ENCODE measurements at places on chromosomes 6 and 20.
A peak's percentile ranks its signal among the peaks of the same experiment; 100 is the strongest.

DNA sequence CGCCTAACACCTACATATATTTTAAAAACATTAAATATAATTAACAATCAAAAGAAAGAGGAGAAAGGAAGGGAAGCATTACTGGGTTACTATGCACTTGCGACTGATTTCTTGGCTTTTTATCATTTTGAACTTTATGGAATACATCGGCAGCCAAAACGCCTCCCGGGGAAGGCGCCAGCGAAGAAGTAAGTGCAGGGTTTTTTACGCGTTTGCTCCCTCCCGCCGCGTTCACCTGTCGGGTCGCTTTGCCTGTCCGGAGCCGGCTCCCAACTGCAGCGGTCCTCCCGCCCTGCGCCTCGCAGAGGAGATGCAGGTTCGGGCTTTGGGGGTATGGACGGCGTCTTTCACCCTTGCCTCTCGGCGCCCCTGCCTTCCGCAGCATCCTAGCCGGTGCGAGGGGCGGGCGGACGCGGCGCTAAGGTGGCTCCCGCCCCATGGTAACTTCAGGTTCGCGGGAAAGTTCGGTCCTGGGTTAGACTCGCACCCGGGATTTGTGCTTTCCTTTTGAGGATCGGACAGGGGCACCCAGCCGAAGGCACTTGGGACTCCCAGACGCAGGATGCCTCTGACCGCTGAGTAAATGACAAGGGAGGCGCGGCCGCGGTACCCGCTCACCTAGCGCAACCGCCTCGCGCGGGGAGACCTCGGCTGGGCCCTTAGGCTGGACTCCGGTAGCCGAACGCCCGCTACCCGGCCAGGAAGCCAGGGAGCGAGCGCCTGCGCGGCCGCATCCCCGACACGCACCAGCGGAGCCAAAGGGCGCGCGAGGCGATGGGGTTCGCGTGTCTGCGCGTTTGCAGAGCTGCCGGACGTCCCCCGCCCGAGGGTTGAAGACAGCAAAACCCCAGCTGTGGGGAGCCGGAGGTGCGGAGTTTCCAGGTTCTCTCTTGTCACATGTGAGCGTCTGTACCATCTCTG, 891 bp downstream of the RSPO3 start:
- no peak for DNase-seq

GRCh38 chr20:53408691-53409446, 184.8 kb downstream of the ZNF217 start:
- peak; percentile 34 for DNase-seq

DNA sequence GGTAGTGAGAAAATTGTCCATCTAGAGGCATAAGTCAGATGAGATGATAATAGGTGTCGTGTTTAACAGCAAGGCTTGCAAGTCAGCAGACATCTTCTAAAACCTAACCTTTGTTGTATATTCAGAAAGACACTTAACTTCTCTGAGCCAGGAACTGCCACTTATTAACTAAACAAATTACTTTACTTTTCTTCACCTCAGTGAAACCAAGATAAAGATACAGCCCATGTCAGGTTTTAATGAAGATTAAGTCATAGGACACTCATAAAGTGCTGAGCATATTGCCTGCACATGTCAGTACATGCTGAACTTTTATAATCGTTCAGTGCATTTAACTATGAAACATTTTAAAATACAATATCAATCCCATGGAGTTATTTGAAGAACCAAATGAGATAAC, 286.8 kb downstream of the NKAIN2 start:
- DNase-seq = no peak

DNA sequence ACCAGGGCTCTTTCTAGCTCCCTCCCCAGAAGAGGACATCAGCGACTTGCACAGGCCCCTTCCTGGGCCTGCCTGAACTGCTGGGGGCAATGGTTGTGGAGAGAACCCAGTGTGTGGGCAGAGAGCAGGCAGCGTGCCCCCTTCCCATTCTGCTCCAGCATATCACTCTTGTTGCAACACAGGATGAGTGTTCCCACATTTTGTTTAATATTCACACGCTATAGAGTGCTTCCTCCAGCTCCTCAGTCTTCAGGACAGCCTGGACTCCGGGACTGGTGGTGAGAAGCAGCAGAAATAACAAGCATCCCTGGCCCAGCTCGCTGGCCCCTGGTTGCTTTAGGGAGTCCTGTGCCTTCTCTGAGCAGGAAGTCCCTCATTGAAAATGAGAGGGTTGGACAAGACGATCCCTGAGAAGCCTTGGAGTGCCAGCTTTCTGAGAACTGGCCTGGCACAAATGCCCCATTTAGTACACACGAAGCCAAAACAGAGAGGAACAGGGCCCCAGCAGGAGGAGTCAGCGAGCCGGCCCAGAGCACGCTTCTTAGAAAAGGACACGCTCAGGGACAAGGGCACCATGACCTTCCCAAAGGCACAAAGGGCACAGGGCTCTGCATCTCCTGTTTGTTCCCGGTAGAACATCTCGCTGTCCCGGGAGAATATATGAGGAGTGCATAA, 84.2 kb upstream of the FOXC1 start:
- no peak for DNase-seq

GRCh38 chr6:99318566-99318965, 30.9 kb downstream of the FAXC start:
- DNase-seq = no peak

DNA sequence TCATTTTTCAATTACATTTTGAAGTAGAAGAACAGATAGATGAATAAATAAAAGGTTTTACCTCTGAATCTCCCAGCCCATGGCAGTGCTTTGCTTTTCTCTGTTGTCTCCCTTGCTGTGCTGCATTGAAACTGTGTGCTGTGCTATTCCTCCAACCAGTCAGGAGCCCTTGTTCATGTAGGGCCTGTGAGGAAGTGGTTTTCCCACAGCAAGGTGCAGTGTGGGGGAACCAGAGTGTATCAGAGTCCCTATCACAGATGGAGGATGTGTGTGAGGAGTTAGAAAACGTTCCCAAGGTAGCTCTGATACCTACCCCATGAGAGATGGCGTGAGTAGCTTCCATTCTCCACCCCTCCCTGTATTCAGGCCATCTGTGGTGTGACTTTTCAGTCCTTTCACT, 72.8 kb upstream of the RALGAPA2 start:
- no peak for DNase-seq

- peak; percentile 82 for DNase-seq
These were observed 42.0 kb upstream of the ESR1 start for GRCh38 chr6:151765444-151765886.

GRCh38 chr6:158357570-158358216, 45.4 kb downstream of the TULP4 start:
- DNase-seq = no peak

DNA sequence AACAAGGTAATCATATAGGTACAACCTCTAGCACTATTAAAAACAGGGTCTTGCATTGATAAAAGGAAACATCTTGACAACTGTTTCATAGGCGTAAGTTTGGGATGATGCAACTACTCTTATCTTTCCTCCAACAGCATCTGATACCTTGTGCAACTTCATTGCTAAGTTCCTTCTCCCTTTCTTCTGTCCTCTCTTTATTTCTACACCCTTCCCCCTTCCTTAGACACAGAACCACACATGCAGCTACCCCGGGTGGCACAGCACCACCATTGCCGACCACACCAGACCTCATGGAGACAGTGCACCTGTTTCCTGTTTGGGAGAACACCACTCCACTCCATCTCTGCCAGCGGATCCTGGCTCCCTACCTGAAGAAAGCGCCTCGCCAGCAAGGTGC, 14.4 kb downstream of the MYB start:
- DNase-seq = no peak

- DNase-seq = no peak
These were observed 28.4 kb downstream of the PRDM1 start for GRCh38 chr6:106114492-106114891.

DNA sequence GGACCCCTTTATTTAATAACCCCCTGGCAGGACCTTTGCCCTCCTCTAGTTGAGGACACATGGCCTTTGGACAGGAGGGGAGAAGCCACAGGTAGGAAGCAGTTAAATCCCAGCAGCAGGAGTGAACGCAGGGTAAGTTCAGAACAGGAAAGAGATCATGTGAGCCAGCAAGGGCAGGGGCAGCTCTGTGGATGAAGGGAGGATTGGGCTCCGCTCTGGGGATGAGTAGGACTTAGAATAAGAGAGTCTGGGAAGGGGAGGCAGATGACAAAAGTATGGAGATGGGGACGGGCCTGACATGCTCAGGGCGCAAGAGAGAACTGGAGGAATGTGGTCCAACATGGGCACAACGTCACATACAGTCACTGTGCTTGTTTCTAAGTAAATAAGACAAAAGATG, 89.0 kb downstream of the NDUFAF5 start:
- DNase-seq = no peak

DNA sequence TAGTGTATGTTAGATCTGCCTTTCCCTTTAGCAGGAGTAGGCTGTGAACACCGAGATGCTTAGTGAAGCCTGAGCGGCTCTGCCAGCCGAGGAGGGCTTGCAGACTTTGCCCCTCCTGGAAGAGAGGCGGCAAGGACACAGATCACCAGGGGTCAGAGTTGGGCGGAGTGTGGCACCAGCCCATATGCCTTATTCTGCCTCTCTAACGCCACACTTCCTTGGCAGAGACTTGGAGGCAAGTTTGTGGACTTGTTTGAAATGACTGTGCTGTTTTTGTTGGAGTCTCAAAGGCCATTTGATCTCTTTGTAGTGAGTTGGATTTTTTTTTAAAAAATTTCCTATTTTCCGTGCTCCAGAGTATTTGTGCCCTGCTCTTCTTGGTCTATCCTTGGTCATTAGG, 44.5 kb upstream of the CLDN20 start:
- no peak for DNase-seq

GRCh38 chr20:45037050-45037449, 63.9 kb downstream of the KCNS1 start:
- peak; percentile 49 for DNase-seq

- DNase-seq = no peak
These were observed 363.8 kb downstream of the PRKN start for GRCh38 chr6:162363757-162364156.

DNA sequence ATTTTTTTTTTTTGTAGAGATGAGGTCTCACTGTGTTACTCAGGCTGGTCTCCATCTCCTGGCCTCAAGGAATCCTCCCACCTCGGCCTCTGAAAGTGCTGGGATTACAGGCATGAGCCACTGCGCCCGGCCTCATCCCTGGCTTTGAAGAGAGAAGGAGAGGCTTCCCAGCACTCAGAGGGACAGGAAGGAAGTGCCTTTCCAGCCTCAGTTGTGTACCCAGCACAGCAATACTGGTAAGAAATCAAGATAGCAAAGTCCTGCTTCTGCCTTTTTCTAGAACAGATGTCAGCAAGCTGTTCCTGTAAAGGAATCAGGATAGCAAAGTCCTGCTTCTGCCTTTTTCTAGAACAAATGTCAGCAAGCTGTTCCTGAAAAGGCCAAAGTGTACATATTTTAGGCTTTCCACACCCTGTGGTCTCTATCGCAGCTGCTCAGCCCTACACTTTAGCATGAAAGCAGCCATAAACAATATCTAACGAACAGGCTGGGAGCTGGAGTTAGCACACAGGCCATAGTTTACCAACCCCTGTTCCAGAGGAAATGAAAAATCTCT, 6.3 kb upstream of the PLTP start:
- DNase-seq = no peak

DNA sequence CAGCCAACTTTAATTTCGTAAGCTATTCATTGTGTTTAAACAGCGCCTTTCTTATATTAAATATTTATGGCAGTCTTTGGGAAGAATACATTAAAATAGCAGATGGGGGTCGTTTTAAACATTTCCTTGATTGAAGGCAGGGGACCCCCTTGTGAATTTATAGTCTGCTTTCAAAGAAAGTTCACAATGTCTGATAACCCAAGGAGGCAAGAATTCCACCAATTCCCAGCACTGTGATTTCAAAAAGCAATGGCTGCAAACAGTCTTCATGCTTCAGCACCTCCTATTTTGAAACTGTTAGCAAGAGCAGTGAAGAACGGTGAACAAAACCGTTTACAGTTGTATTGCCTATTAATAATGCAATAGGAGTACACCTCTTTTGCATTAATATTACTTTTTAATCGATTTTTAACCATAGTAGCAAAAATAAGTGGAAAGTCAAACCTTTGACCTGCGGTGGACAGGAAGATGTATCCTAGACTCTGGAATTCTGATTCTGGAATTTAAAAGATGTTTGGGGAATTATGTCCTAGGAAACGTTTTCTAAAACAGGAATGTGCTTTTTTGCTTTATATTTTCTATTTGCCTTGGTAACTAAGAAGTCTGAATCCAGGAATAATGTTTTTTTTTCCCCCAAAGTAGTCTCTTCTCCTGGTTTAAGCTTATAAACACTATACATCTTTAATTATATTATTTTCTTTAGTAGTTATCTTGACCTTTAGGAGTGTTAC, 393.0 kb downstream of the CDKAL1 start:
- DNase-seq = no peak

- DNase-seq = peak; percentile 91
These were observed 56.3 kb upstream of the ANKEF1 start for GRCh38 chr20:9978397-9979004.

- DNase-seq = no peak
These were observed 79.6 kb upstream of the SIRPA start for GRCh38 chr20:1815502-1816085.

DNA sequence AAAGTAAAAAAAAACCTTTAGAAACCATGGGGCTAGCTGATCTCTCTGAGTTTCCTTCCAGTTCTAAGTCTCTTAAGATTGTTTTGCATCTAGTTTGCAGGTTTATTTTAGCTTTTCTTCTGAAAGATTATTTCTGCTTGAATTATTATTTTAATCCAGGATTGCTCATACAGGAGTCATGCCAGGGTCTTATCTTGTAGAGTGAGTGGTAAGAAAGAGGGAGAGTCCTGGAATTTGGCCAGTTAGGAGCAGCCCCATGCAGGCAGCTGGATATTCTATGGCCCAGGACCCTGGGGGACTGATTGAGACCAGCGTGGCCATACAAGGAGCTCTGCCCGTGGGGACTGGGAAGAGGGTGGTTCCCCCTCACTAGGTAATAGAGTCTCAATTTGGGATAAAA, 178.9 kb upstream of the HEY2 start:
- DNase-seq = no peak

- no peak for DNase-seq
These were observed 177.8 kb downstream of the EDN1 start for GRCh38 chr6:12467706-12468670.

GRCh38 chr20:32513031-32513866, 71.9 kb downstream of the NOL4L start:
- no peak for DNase-seq

DNA sequence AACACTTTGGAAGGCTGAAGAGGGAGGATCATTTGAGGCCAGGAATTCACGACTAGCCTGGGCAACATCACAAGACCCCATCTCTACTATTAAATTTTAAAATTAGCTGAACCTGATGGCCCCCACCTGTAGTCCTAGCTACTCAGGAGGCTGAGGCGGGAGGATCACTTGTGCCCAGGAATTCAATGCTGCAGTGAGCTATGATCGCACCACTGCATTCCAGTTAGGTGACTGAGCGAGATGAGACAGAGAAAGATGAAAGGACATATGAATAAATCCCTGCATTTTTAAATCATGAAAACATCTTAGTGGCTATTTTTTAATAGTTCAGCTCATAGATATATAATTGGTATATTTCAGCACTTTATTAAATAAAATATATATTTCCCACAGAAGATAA, 93.8 kb downstream of the GPR63 start:
- DNase-seq = no peak

All from fibroblast of skin of scalp (primary cell).